Motor neuron (in vitro differentiated cells): ENCODE measurements at places on chromosomes 11 and 22. TPM values are rescaled to one million over a fixed set of nuclear protein-coding genes. Genes with fewer than 3 reads are reported as not detected.

RAB39A gene
- total RNA-seq, result 0.26 TPM in 1 of 2 replicates, not detected in the other

FAM180B gene
- 0.27 and 0.44 TPM in 2 replicates for total RNA-seq

PRDM10 gene
- total RNA-seq, result 4.6 and 5.1 TPM in 2 replicates

LGR4 gene
- 58.2 and 69.5 TPM in 2 replicates for total RNA-seq

PITPNM1 gene
- total RNA-seq, result 34.4 and 35.2 TPM in 2 replicates

SCN3B gene
- 34.7 and 39.6 TPM in 2 replicates for total RNA-seq

SCT gene
- total RNA-seq, result not detected in 2 replicates

HTR3A gene
- 3.8 and 12.0 TPM in 2 replicates for total RNA-seq

HBG1 gene
- not detected in 2 replicates for total RNA-seq
